HFFc6 (cell line): ENCODE measurements at places on chromosomes 3 and 15. TPM values are rescaled to one million over a fixed set of nuclear protein-coding genes. Genes with fewer than 3 reads are reported as not detected.
A peak's percentile ranks its signal among the peaks of the same experiment; 100 is the strongest.

FAM107A gene
- 0.11 TPM in 1 of 3 replicates, not detected in the others for total RNA-seq

- H3K36me3 ChIP-seq: no peaks in the 10 kb centered on the region
- no peak for DNase-seq
- H3K27me3 ChIP-seq: peaks cover 8% of the 10 kb centered on the region
- H3K27ac ChIP-seq: no peak overlapping the region
- H3K4me1 ChIP-seq: no peaks in the 10 kb centered on the region
Observed at GRCh38 chr3:62406945-62407344, 33.6 kb upstream of the FEZF2 start.

GRCh38 chr15:45168751-45169551 lies 18.8 kb downstream of the SHF start:
- H3K4me1 ChIP-seq: peaks cover 5% of the 10 kb centered on the region
- H3K27ac ChIP-seq: no peak overlapping the region
- DNase-seq: no peak

- no peak for DNase-seq
- H3K36me3 ChIP-seq: peaks cover 4% of the 10 kb centered on the region
Observed at GRCh38 chr3:47315069-47315647, 32.4 kb downstream of the KLHL18 start.

DNA sequence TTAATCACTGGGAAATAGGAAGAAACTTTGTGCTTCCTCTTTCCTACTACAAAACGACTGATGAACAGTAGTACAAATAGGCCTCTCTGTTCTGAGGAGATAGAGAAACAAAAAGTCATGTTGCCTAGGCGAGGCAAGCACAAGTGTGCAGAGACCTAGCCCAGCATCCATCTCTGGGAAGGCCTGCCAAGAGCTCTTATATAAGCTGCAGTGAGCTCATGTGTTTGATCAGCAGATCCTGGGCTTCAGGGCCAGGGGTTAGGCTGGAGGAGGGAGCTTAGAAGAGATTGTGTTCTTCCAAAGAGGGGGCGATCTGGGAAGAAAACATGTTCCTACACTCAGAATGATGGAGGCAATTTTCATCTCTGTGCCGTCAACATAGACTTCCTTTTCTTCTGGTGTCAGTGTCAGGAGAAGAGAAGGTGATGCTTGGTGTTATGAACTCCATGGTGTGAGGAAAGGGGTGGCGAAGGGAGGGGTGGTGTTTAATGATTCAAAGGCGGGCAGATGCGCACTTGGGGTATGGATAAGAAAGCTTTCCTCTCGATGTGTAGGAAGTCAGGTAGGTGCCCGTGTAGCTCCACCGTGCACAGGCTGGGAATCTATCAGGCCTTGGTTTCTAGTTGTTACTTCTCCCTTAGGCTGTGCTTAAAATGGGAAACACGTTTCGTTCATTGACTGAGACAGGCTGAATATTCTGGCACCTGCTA lies 29.5 kb upstream of the ETV5 start:
- no peaks in the 10 kb centered on the region for H3K36me3 ChIP-seq
- peaks cover 31% of the 10 kb centered on the region for H3K27me3 ChIP-seq
- no peak overlapping the region for H3K4me3 ChIP-seq
- no peak overlapping the region for H3K27ac ChIP-seq
- DNase-seq: no peak

- no peak overlapping the region for H3K27ac ChIP-seq
- peaks cover 20% of the 10 kb centered on the region; the same call in 1 of the 2 replicates for H3K4me1 ChIP-seq
- peaks cover 1% of the 10 kb centered on the region; the same call in 1 of the 2 replicates for H3K27me3 ChIP-seq
Observed at GRCh38 chr3:169256796-169257522, 406.6 kb downstream of the MECOM start.

SPINT1 gene
- total RNA-seq: 0.24 to 0.33 TPM (median 0.28 TPM) in 3 replicates

- H3K36me3 ChIP-seq: peaks cover 16% of the 10 kb centered on the region; the same call in 1 of the 2 replicates
- no peak overlapping the region for H3K4me3 ChIP-seq
- peaks cover 46% of the 10 kb centered on the region for H3K4me1 ChIP-seq
- DNase-seq: no peak
- H3K27ac ChIP-seq: no peak overlapping the region
- peaks cover 2% of the 10 kb centered on the region for H3K27me3 ChIP-seq
Observed at GRCh38 chr3:150742141-150742523, 20.8 kb downstream of the SIAH2 start.

ADAMTS7 gene
- 0.60 to 0.69 TPM (median 0.66 TPM) in 3 replicates for total RNA-seq

GRCh38 chr3:121839962-121840361 lies 5.0 kb downstream of the EAF2 start:
- peaks cover 13% of the 10 kb centered on the region for H3K4me1 ChIP-seq
- DNase-seq: no peak
- no peak overlapping the region for H3K4me3 ChIP-seq
- H3K36me3 ChIP-seq: no peaks in the 10 kb centered on the region
- H3K27ac ChIP-seq: no peak overlapping the region

DNA sequence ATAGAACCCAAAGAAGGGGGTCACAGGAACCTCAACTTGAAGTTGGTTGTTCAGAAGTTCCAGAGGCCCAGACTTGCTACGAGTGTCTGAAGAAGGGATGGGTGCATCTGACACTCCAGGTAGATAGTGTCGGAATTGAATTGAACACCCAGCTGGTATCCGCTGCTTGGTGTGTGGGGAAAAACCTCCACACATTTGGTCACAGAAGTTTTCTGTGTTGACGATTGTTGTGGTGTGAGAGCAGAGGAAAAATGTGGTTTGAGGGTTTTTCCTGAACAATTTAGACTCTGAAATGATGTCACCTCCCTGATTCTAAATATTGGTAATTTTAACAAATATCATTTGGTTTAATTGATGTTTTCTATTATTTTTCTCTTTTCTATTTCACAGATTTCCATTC lies 218.8 kb upstream of the CTNNB1 start:
- no peak overlapping the region for H3K4me3 ChIP-seq
- DNase-seq: no peak
- H3K27me3 ChIP-seq: no peaks in the 10 kb centered on the region; the same call in none of the 2 replicates
- H3K36me3 ChIP-seq: no peaks in the 10 kb centered on the region
- H3K4me1 ChIP-seq: no peaks in the 10 kb centered on the region
- no peak overlapping the region for H3K27ac ChIP-seq

- H3K27ac ChIP-seq: no peak overlapping the region
- DNase-seq: no peak
- no peak overlapping the region for H3K4me3 ChIP-seq
- H3K36me3 ChIP-seq: no peaks in the 10 kb centered on the region
- H3K4me1 ChIP-seq: peaks cover 13% of the 10 kb centered on the region
Observed at GRCh38 chr3:110654843-110655502, 416.6 kb upstream of the NECTIN3 start.

- peaks cover 3% of the 10 kb centered on the region for H3K27me3 ChIP-seq
- H3K4me3 ChIP-seq: no peak overlapping the region
- no peaks in the 10 kb centered on the region for H3K36me3 ChIP-seq
Observed at GRCh38 chr3:58532794-58533220, 4.2 kb downstream of the ACOX2 start.

SEMA7A gene
- 122 to 191 TPM (median 171 TPM) in 3 replicates for total RNA-seq

DNA sequence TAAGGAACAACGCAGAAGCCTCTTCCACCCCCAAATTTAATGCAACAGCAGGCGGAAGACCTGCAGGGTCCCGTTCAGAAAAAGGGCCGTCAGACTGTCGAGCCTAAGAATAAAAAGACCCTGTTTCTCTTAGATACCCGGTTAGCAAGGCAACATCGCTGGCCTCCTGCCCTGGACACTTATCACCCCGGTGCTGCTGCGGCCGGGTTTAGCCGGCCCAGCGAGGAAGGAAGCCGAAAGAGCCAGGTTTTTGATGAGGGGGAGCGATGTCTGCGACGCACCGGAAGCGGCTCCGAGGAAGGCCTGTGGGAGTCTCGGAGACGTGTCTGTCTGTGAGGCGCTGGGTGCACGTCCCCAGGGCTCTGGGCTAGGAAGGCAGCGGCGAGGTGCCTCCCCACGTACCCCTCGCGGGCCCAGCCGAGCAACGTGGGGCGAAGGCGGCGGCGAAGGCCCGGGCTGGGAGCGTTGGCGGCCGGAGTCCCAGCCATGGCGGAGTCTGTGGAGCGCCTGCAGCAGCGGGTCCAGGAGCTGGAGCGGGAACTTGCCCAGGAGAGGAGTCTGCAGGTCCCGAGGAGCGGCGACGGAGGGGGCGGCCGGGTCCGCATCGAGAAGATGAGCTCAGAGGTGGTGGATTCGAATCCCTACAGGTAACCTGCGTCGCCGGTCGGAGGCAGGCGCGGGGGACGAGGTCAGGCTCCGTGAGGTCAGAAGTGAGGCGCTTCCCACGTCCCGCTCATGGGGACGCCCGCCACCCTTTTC lies at the start of gene UBA5:
TSS of gene UBA5 (plus strand) at position 278 of the 759 bp plus-strand sequence. CDS start at position 487, 209 bp downstream.
- H3K4me1 ChIP-seq: peaks cover 76% of the 10 kb centered on the region
- peak within 1 kb of the TSS; percentile 99 for H3K4me3 ChIP-seq
- peak within 1 kb of the TSS; percentile 99 for H3K27ac ChIP-seq
- DNase-seq: peak; percentile 58
- peaks cover 1% of the 10 kb centered on the region; the same call in 1 of the 2 replicates for H3K27me3 ChIP-seq

- no peak overlapping the region for H3K27ac ChIP-seq
- H3K4me1 ChIP-seq: peaks cover 16% of the 10 kb centered on the region
- no peaks in the 10 kb centered on the region for H3K36me3 ChIP-seq
Observed at GRCh38 chr3:121970047-121970446, 52.0 kb downstream of the ILDR1 start.

SLC12A8 gene
- total RNA-seq: 2.5 to 3.7 TPM (median 2.7 TPM) in 3 replicates

GRCh38 chr3:157794771-157795170 lies 291.6 kb upstream of the VEPH1 start:
- H3K27me3 ChIP-seq: no peaks in the 10 kb centered on the region; the same call in 1 of the 2 replicates
- peak; percentile 64 for DNase-seq
- peak overlapping the region; percentile 22 for H3K4me3 ChIP-seq
- H3K4me1 ChIP-seq: peaks cover 32% of the 10 kb centered on the region

- H3K27ac ChIP-seq: no peak overlapping the region
- H3K4me1 ChIP-seq: peaks cover 23% of the 10 kb centered on the region
- no peak overlapping the region for H3K4me3 ChIP-seq
- H3K36me3 ChIP-seq: no peaks in the 10 kb centered on the region
Observed at GRCh38 chr3:17626395-17626794, 116.0 kb downstream of the TBC1D5 start.

SLC27A2 gene
- 1.2 to 2.1 TPM (median 1.8 TPM) in 3 replicates for total RNA-seq

- no peaks in the 10 kb centered on the region for H3K36me3 ChIP-seq
- peaks cover 9% of the 10 kb centered on the region; the same call in 1 of the 2 replicates for H3K4me1 ChIP-seq
- peaks cover 28% of the 10 kb centered on the region for H3K27me3 ChIP-seq
- DNase-seq: no peak
Observed at GRCh38 chr3:126179825-126180476, 435 bp downstream of the ALDH1L1 start.

DNA sequence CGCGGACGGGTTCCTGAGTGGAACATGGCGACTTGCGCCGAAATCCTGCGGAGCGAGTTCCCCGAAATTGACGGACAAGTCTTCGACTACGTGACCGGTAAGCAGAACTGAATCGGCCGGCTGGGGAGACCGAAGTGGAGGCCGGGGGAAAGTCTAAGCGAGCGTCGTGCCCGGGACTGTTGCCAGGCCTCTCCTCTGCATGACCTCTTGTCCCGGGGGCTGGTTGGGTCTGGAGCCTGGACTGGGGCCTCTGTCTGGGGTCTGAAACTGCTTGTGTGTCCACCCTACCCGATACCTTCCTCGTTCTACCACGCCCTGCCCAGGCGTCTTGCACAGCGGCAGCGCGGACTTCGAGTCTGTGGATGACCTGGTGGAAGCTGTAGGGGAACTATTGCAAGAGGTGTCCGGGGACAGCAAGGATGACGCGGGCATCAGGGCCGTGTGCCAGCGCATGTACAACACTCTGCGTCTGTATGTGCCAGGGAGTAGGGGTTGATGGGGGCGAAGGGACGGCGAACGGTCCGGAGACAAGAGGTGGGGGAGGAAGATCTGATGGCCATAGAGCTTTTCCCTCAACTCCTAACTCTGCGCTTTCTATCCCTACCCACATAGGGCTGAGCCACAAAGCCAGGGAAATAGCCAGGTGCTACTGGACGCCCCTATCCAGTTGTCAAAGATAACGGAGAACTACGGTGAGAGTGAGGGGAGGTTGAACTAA lies at the start of gene ABCF3:
TSS of gene ABCF3 (plus strand) at position 16 of the 718 bp plus-strand sequence. CDS start at position 25, 9 bp downstream.
- H3K27me3 ChIP-seq: peaks cover 11% of the 10 kb centered on the region
- peak within 1 kb of the TSS; percentile 96 for H3K4me3 ChIP-seq
- peak within 1 kb of the TSS; percentile 86 for H3K27ac ChIP-seq
- H3K4me1 ChIP-seq: peaks cover 37% of the 10 kb centered on the region
- peak; percentile 33 for DNase-seq

ZNF502 gene
- total RNA-seq: 0.12 to 0.69 TPM (median 0.33 TPM) in 3 replicates

- no peak for DNase-seq
- H3K27ac ChIP-seq: peak overlapping the region; percentile 92
- peaks cover 56% of the 10 kb centered on the region for H3K4me1 ChIP-seq
- peaks cover 3% of the 10 kb centered on the region; the same call in 1 of the 2 replicates for H3K27me3 ChIP-seq
- H3K4me3 ChIP-seq: peak overlapping the region; percentile 92
Observed at GRCh38 chr3:16884084-16884747, 539 bp upstream of the PLCL2 start.

- peaks cover 9% of the 10 kb centered on the region for H3K27me3 ChIP-seq
- no peak for DNase-seq
- H3K27ac ChIP-seq: no peak overlapping the region
- H3K4me1 ChIP-seq: no peaks in the 10 kb centered on the region
- H3K36me3 ChIP-seq: no peaks in the 10 kb centered on the region
Observed at GRCh38 chr3:53682807-53683206, 163.4 kb downstream of the CHDH start.
